ENCODE measurements at places on chromosomes 2 and 18. TPM values are rescaled to one million over a fixed set of nuclear protein-coding genes. Genes with fewer than 3 reads are reported as not detected.

Gene LDLRAD4
- 0.88 TPM for total RNA-seq

Gene PSD4
- total RNA-seq: 1.8 TPM

Gene LBX2
- 5.4 TPM for total RNA-seq

GRCh38 chr18:58161659-58162058 lies 117.6 kb downstream of the NEDD4L start:
- no peak for DNase-seq

Gene FLACC1
- 1.5 TPM for total RNA-seq

- peak; percentile 25 for DNase-seq
Observed at GRCh38 chr2:180872255-180872654, 108.2 kb upstream of the UBE2E3 start.

GRCh38 chr18:74399091-74399887 lies 57.8 kb downstream of the DIPK1C start:
- no peak for DNase-seq

DNA sequence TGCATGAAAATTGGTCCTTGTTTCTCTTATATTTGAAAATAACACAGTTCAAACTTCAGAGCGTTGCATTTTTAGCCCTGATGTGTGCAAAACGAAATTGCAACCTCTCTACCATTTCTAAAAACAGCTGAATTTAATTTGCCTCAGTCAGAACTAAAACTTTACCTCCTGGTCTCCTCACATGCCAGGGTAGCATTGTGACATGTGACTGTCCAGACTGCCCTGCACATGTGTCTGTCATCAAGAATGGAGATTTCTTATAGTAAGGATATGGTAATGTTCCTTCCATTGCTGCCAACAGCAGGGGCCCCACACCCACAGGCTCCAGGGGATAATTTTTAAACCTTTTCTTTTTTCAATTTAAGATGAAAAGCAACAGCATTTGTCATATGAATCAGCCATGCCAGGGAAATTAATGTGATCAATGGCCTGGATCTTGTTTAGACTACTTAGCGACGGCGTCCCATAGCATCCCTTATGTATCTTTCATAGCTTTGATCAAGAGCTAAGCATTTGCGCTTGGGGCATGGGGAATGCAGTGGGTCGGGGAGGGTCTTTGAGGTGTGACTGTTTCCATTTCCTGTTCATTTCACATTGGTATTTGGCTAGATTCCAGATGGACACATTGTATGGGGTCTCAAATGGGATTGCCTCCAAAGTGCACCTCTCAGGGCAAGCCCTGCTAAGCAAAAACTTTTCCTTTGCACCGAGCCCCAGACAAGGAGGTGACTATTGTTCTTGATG lies 92.4 kb upstream of the RASGRP3 start:
- DNase-seq: no peak

Gene L3MBTL4
- total RNA-seq: 0.88 TPM

DNA sequence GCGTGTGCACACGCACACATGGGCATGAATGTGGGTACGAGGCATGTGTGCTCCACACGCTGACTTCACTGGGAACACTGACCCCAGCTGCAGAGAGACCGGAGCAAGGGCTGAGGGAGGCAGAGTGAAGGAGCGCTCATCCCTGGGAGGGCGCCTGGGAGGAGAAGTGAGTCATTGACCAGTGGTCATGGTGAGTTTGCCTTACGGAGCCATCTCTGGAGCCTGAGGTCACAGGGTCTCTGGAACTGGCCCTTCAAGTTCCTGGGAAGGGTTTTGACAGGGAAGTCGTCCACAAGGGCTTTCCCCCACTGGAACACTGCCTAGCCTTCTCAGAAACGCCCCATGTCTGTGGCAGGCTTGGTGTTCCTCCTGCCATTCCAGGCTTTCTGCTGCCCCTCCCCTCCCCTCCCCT lies 14.3 kb upstream of the TMEM185B start:
- peak; percentile 97 for DNase-seq

GRCh38 chr18:10121786-10122515 lies 208.1 kb downstream of the VAPA start:
- no peak for DNase-seq

- no peak for DNase-seq
Observed at GRCh38 chr2:219474285-219475060, 24.2 kb upstream of the GMPPA start.

DNA sequence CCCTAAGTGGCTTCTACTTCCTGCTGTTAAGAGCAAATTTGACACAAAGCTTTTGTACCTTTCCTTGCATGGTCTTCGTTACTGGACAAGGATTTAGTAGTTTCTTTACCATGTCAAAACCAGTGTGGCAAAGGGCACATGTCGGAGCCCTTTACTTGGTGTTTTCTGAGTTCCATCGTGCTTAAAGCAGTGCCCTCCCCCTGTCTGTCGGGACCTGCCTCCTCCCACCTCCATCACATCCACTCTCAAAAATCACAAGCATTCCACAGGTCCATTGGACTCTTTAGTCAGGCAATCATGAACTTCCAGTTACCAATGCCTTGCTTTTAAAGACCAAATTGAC lies 763 bp downstream of the CCDC141 start:
- DNase-seq: no peak

- no peak for DNase-seq
Observed at GRCh38 chr18:41973983-41974382, 18.9 kb downstream of the PIK3C3 start.

Gene PID1
- total RNA-seq: 11.8 TPM

DNA sequence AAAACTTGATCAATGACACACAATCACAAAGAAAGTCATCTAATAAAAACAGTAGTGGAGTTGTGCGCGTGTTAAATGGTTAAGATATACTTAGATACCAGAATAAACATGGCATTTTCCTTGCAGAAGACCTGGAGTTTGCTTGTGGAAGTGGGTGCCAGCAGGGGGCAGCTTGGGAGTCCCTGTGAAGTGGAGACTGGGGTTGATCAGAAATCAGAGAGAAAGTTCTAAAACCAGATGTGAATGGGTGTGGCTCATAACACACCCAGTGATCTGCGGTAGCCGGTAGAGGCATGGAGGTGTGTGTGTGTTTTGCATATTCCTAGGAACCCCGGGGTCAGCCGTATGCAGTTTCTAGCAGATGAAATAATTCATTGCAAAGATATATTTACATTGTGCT lies 300.1 kb upstream of the TRIB2 start:
- DNase-seq: no peak

Data from osteoblast (primary cell).